ENCODE measurements at places on chromosomes 6 and 20. TPM values are rescaled to one million over a fixed set of nuclear protein-coding genes. Genes with fewer than 3 reads are reported as not detected.

SNX3 gene
- total RNA-seq: 78.6 TPM

ACAT2 gene
- 116 TPM for total RNA-seq

GRCh38 chr6:39333644-39334438, 11.3 kb upstream of the KCNK16 start:
- peaks cover 7% of the 10 kb centered on the region for H3K4me1 ChIP-seq
- H3K27ac ChIP-seq: no peak overlapping the region
- H3K27me3 ChIP-seq: peaks cover 18% of the 10 kb centered on the region
- H3K4me3 ChIP-seq: no peak overlapping the region
- no peak for DNase-seq
- H3K36me3 ChIP-seq: no peaks in the 10 kb centered on the region

SUMO4 gene
- total RNA-seq: 5.8 TPM

EFCAB8 gene
- 0.24 TPM for total RNA-seq

GRCh38 chr6:55980627-55981211, 105.3 kb upstream of the BMP5 start:
- no peaks in the 10 kb centered on the region for H3K4me1 ChIP-seq
- H3K4me3 ChIP-seq: no peak overlapping the region
- no peak for DNase-seq
- H3K27ac ChIP-seq: no peak overlapping the region
- H3K27me3 ChIP-seq: no peaks in the 10 kb centered on the region
- no peaks in the 10 kb centered on the region for H3K36me3 ChIP-seq

DNA sequence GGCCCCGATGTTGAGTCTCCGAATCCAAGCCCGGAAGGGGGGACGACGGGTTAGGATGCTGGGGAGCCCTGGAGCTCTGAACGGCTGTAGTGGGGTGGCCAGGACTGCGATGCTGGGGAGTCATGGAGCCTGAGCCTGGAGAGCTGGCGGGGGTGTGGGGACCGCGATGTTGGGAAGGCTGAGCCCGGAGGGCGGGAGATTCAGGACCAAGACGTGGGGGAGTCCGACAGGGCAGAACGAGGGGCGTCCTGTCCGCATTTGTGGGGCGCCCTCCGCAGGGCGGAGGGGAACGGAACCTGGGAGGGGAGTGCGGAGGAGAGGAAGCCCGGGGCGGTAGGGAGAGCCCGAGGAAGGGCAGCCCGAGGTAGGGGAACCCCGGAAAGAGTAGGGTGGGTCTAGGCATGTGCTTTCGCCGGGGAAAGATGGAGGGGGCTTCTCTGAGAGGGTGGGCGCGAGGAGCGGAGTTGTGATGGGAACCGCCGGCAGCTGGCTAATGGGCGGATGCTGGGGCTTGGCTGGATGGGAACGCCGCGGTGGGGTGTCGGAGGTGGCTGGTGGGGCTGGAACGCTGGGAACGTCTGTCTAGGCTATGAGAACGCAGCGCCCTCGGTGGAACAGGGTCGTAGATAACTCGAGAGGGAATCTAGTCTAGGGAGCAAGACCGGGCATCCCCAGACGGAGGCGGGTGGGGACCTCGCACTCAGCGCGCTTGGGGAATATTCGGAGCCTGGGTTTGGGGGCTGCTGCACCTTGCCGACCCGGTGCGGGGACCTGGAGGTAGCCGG, 684 bp downstream of the PAQR8 start:
- peak overlapping the region; percentile 99 for H3K4me3 ChIP-seq
- peaks cover 39% of the 10 kb centered on the region for H3K4me1 ChIP-seq
- H3K36me3 ChIP-seq: peaks cover 10% of the 10 kb centered on the region
- peak; percentile 54 for DNase-seq

TBP gene
- 22.3 TPM for total RNA-seq

DNA sequence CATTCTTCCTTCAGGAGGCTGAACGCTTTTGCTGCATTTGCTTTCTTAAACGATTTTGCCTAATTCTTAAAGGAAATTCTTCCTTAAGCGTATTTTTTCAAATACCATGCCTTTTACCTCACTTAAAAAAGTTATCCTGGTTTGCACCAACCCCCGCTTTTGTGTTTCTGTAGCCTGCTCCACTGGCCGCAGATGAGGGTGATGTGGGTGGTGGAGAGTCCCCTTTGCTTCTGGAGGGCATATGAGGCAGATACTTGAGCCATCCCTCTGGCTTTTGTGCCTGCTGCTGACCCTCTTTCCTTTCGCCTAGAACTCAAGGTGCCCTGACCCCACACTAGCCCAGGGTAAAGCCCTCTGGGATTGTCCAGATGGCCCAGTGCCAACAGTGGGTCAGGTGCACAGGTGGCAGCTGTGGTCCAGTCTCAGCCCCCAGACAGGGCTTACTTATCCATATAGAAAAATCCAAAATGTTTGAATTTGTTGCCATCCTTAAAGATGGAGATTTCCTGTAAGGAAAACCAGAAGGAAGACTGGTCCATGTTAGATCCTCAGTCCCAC, 43.9 kb downstream of the SPATA2 start:
- H3K36me3 ChIP-seq: peaks cover 10% of the 10 kb centered on the region
- H3K4me3 ChIP-seq: no peak overlapping the region
- H3K27ac ChIP-seq: no peak overlapping the region
- peaks cover 10% of the 10 kb centered on the region for H3K4me1 ChIP-seq
- no peaks in the 10 kb centered on the region for H3K27me3 ChIP-seq

KCNK5 gene
- 16.2 TPM for total RNA-seq
